ENCODE measurements at places on chromosomes 6 and 20.

DNA sequence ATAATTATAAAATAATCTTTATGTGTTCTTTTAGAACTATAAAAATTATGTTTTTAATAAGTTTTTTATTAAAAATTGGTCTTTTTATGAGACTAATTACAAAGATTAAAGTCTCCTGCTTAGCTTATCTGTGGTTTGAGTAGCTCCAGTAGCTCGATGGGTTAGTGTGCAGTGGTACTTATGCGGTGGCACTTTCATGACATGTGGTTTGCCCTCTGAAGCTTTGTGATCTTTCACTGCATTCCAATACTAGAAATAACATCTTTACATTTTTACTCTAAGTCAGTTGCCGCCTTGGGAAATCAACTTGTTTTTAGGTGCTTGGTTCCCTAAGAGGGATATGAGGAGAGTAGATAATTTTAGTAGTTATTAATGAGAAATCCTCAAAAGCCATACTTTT, 699.5 kb upstream of the FLRT3 start:
- no peak for DNase-seq

GRCh38 chr6:124355146-124355545, 551.5 kb downstream of the NKAIN2 start:
- no peak for DNase-seq

GRCh38 chr20:58981628-58982364, 740 bp downstream of the NELFCD start:
- DNase-seq = no peak

GRCh38 chr6:31497531-31498476, at the start of gene MICB:
Gene MICB (plus strand): TSS chr6:31498145. CDS start chr6:31498194, 49 bp downstream.
- peak; percentile 74 for DNase-seq
